ENCODE measurements at places on chromosomes 13 and 19.

GRCh38 chr19:14434543-14435319 is 1.6 kb downstream of the PKN1 start:
- no peak for DNase-seq

GRCh38 chr13:81199956-81200355 is 859.0 kb upstream of the SPRY2 start:
- no peak for DNase-seq

DNA sequence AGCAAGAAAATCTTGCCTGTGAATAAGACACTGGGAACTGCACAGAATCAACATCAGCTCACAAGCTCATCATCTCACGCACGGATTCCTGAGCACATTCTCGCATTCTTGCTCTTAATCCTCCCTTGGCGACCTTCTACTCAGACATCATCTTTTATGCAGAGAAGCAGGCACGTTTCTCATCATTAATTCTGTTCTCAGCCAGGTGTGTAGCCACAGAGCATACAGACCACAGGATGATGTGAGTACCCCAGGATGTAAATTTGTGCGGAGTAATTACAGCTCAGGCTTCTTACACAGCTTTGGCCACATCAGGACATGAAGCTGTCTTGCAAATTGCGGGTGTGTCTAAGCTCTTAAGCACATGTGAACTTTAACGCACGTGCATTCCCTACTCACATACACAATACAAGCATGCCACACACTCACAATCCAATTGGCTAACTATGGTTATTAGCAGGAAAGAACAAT is 36.5 kb upstream of the SACS start:
- no peak for DNase-seq

GRCh38 chr13:77028202-77028601 is 1.2 kb upstream of the FBXL3 start:
- no peak for DNase-seq

DNA sequence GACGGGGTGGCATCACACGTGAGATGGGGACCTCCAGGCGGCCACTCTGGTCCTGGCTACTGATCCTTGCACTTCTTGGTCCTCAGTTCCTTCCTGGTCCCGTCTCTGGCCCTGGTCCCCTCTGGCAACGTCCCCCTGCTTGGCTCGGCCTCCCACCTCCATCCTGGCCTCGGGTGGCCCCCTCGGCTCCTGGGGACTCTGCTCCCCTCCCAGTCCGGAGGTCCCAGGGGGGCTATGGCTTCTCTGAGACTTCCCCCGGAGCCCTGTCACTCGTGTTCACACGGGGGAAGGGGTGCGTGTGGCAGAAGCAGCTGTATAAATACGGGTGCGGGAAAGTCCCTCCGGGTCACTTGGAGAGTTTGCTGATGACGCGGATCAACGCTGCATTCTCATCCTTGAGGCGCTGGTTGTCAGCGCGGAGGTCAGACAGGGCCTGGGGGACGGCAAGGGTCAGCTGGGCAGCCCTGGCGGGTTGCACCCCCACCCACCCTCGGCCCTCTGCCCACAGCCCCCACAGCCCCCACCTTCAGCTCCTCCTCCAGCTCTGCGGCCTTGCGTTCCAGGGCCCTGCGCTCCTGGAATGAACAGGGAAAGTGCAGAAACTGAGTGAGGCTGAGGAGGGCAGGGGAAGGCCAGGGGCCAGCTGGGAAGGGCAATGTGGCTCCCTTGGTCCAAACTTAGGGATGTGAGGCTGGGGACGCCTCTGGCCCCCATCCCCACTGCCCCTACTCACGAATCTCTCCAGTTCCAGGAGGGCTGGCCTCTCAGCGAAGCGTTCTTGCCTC is 15.6 kb downstream of the EPS8L1 start:
- no peak for DNase-seq

GRCh38 chr13:32261567-32261966 is 53.6 kb downstream of the ZAR1L start:
- no peak for DNase-seq

- DNase-seq, result no peak
These were observed 851.5 kb downstream of the DACH1 start for GRCh38 chr13:71015516-71015915.

GRCh38 chr19:35993923-35994598 is 927 bp upstream of the SDHAF1 start:
- no peak for DNase-seq

GRCh38 chr13:49298416-49298815 is 50.7 kb downstream of the CDADC1 start:
- no peak for DNase-seq

- DNase-seq, result no peak
These were observed 5.3 kb downstream of the SLITRK5 start for GRCh38 chr13:87676254-87677042.

- no peak for DNase-seq
These were observed 13.0 kb downstream of the SAMD4B start for GRCh38 chr19:39355253-39355652.

Data from stimulated activated CD4-positive, alpha-beta T cell treated with anti-CD3 and anti-CD28 coated beads, Interleukin-12 subunit alpha, Interleukin-12 subunit beta, amount 100 ng/mL, for 48 hours (primary cell).